EH (cell line): ENCODE measurements at places on chromosomes 2 and 18.

- DNase-seq, result peak; percentile 50
These were observed 205.7 kb downstream of the NEDD4L start for GRCh38 chr18:58249712-58250111.

- DNase-seq, result peak; percentile 72
These were observed 34.9 kb downstream of the KDM3A start for GRCh38 chr2:86476092-86476491.

DNA sequence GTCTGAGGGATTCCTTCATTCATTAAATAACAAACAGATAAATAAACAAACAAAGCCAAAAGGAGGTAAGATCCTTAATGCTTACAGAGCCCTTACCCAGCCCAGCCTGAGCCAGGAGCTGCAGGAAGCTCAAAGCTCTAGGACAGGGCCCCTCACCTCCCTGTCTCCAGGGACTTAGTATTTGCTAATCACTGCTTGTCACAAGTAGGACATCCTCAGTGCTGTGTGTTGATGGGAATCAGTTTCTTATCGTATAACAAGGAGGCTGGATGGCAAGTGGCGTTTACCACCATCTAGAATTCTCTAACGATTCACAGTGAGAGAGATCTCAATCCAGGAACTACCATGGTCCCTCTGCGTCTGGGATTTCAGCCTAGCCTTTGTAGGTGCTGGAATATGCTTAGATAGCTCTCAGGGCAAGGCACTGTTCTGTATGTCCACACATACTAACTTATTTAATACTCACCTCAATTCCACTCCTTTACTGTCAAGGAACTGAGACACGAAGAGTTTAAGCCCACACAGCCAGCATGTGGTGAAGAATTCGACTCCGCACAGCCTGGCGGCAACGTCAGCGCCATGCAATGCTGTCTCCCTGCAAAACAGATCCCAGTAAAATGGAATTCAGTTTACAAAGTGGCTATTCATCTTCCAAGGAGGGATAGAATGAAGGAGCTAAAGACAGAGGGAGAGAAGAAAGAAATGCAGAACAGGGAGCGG lies 164.8 kb downstream of the MYCN start:
- DNase-seq, result no peak

DNA sequence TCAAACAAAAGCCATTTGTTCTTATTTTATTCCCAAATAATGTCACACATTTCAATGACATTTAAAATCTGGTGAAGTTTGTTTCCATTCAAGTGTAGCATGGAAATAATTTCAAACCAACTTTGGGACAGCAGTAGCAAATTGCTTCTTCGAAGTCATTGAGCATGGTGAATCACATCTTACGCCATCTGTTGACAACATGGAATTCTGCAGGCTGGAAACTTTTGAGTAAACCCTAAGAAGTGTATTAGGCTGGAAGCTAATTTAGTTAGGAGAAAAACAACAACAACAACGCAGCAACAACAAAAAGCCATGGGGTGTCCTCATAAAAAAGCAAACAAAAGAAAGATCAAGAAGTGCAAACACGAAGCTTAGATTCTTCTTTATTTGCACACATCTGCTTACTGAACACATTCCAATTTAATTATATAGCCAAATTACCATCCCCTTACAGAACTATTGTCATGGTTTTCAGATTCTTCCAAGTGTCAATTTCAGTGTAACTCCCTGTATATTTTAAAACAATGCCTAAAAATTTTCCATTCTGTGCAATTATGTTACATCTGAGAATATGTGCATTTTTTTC lies 659.0 kb upstream of the CDH7 start:
- no peak for DNase-seq

GRCh38 chr2:240874715-240875227 lies 6.1 kb downstream of the AGXT start:
- DNase-seq, result no peak

DNA sequence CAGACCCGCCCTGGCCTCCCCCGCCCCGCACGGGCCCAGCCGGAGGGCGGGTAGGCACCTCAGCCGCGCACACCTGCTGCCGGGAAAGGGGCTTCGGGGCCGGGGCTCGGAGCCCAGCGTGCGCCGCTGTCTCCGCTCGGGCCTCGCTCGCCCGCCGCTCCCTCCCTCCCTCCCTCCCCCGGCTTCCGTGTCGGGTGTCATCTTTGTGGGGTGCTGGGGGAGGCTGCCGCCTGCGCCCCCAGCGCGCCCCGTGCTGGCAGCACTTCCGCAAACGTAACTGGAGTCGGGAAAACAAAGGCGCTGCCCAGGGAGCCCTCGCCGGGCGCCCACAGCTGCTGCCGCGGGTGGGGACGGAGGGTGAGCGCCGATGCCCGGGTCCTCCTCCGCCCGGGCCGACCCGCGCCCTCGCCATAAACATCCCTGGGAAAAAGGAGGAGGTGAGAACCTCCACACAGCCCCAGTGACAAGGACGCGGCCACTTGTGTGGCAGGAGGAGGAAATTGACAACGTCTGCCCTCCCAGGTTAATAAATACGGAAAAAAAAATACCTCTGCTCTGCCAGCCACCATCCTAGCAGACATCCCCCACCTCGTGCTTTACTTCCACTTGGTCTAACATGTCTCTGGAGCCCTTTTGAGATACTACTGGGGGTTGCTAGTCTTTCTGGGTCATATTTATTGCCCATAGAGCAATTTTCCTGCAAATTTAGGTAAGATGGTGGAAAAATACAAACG lies 550 bp downstream of the MFSD6 start:
- peak; percentile 46 for DNase-seq

DNA sequence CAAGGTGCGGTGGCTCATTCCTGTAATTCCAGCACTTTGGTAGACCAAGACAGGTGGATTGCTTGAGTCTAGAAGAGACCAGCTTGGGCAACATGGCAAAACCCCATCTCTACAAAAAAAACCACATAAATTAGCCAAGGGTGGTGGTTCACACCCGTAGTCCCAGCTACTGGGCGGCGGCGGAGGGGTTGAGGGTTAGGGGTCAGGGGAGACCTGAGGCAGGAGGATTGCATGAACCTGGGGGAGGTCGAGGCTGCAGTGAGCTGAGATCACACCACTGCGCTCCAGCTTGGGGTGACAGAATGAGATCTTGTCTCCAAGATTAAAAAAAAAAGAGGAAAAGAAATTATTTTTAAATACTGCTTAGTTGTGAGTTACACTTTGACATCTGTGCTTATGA lies 1.3 kb upstream of the HTR2B start:
- no peak for DNase-seq

- no peak for DNase-seq
These were observed 1083.2 kb downstream of the SOCS6 start for GRCh38 chr18:71371951-71372605.

- DNase-seq, result no peak
These were observed 23.6 kb upstream of the COL6A3 start for GRCh38 chr2:237437566-237437965.

DNA sequence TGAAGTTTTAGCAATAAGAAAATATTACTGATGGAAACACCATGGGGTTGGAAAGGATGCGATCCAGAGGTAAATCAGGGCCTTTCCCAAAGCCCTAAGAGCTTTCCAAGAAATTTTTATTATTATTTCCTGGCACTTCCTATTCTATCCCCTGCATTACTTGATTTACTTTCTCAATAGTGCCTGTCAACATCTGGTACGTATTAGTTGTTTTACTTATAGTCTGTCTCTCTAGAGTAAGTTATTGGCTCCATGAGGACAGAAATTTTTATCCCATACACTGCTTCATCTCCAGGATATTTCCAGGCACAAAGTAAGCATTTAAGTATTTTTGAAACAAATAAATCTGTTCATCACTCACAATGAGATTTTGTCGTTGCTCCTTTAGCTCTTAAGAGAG lies 18.1 kb downstream of the PPP4R1 start:
- DNase-seq, result peak; percentile 51

- DNase-seq, result no peak
These were observed 379.9 kb upstream of the DSEL start for GRCh38 chr18:67896451-67896850.

- DNase-seq, result peak; percentile 82
These were observed at the start of gene CCBE1 for GRCh38 chr18:59697236-59697932. Gene CCBE1, minus strand, starts transcription at chr18:59697423.

DNA sequence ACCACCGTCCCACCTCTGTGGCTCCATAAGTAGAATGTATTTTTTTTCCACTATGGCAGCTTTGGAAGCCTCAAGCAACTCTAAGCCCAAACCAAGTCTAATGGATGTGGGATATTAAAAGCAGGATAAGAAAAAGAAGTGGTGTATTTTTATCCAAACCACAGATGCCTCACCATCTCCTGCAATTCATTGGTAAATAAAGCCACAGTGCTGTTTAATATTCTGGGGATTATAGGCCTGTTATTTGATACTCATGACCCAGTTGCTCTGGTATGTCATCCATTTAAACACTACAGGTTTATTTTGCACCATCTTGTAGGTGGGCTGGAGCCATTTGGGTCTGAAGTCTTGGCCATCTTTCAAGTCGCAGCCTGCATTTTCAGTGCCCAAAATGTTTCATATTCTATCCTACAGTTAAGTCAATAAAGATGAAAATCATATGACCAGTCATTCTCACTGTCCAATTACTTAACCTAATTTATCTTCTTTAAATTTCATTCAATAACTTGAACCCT lies 279.5 kb upstream of the EPHA4 start:
- DNase-seq, result no peak

DNA sequence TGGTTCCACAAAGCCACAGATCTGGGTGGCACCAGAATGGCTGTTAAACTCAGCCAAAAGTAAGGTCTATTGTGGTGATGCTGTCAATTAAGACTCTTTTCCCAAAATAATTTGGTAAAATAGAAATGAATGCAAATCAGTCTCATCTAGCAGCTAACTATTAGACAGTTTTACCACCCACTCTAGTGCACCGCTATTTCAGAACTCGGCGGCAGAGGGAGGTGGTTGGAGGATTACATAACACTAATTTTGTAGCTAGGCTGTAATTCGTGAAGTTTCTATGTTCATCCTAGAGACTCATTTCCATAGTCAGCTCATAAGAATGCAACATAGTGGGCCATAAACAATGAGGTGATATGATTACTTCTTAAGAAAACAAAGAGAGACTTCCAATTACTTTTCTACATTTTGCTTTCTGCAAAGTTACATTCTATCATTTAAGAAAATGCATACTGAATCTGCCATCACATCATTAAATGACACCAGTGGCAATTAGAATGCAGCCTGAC lies 413.8 kb downstream of the FBXO15 start:
- no peak for DNase-seq

DNA sequence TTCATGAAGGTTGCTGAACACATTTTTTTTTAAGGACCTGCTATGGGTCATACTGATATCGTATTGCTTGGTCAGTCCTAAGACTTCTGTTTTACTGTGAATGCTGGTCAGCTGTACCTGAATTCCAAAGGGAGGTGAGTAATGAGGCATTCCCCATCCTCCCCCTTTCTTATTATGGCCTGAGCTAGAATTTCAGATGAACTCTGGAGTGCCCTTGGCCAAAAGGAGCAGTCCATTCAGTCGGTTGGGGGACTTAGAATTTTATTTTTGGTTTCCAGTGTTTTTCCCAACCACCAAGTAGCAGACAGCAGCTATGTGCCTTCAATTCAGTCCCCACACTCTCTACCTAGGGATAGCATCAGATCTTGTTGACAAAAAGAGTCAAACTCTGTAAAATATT lies 26.9 kb upstream of the PDCL3 start:
- DNase-seq, result no peak

- DNase-seq, result peak; percentile 45
These were observed 122.9 kb upstream of the KLF7 start for GRCh38 chr2:207288628-207289027.

GRCh38 chr2:65940856-65941255 lies 494.1 kb upstream of the MEIS1 start:
- no peak for DNase-seq

GRCh38 chr2:68770271-68771111 lies 35.9 kb downstream of the ARHGAP25 start:
- no peak for DNase-seq

GRCh38 chr2:201254081-201254730 lies 6.1 kb upstream of the CASP8 start:
- DNase-seq, result peak; percentile 62

DNA sequence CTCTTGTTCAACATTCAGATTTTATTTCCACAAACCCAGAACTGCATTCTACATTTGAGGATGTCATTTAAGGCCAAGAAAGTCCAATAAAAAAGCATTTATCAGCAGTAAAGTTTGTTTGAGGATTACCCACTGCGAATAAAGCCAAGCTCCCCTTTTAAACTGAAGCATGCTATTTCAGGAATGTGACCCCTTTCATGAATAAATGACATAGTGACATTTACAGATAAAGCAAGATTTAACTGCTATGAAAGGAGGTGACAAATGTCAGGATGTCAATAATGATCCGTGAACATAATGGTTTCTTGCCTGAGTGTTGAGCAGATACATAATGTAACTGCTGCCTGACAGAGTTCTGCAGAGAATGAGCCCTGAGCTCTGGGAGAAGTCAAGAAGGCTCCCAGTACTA lies 146.3 kb downstream of the TDRD15 start:
- DNase-seq, result no peak

DNA sequence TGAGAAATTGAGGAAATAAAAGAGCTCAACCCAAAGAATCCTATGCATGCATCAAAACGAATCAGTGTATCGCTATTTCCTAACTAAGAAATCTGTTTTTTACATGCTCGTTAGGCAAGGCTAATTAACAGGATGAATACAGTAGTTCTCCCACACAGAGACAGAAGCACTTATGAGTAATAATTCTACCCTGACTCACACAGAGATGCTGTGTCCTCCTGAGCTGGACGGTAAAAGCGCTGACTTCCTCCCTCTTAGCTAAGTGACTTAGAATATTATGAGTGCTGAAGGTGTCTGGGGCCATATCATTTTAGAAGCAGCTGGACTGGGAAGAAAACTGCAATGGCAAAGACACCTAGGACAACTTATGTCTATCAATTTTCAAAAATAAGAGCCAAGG lies 18.5 kb downstream of the PLEKHM3 start:
- peak; percentile 79 for DNase-seq
